ENCODE measurements at places on chromosomes 5 and 9.

GRCh38 chr5:6255956-6256355 lies 122.4 kb downstream of the MED10 start:
- no peak for DNase-seq

GRCh38 chr9:72263572-72263971 lies 101.4 kb downstream of the ZFAND5 start:
- DNase-seq = no peak

DNA sequence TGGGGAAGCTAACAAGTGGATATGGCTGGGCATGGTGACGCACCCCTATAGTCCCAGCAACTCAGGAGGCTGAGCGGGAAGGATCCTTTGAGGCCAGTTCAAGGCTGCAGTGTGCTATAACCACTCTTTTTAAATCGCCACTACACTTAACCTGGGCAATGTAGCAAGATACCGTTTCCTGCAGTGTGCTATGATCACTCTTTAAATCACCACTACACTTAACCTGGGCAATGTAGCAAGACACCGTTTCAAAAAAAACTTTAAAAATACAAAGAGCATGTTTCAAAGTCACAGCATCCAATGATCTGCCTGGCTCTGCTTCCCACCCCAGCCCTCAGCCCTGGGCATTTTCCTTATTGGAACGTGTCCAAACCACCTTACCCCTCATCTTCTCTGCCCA lies 14.5 kb downstream of the GRHPR start:
- DNase-seq = no peak

GRCh38 chr5:122201365-122201764 lies 72.0 kb downstream of the ZNF474 start:
- no peak for DNase-seq

DNA sequence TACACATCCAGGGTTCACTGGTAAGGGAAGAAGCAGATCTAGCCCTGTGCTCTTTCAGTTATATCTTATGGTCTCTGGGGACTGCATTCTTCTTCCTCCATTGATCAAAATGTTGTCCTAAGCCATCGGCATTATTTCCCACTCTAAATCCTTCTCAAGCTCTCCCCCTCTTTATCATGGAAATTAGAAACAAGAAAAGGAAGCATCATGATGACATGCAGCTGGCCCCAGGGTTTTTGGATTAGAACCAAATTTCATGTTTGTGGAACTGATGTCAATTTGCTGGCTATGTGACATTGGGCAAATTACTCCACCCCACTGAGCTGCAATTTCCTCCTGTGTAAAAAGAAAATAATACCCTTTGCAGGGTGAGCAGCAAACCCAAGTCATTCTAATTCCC lies 39.5 kb downstream of the MFAP3 start:
- DNase-seq = no peak

DNA sequence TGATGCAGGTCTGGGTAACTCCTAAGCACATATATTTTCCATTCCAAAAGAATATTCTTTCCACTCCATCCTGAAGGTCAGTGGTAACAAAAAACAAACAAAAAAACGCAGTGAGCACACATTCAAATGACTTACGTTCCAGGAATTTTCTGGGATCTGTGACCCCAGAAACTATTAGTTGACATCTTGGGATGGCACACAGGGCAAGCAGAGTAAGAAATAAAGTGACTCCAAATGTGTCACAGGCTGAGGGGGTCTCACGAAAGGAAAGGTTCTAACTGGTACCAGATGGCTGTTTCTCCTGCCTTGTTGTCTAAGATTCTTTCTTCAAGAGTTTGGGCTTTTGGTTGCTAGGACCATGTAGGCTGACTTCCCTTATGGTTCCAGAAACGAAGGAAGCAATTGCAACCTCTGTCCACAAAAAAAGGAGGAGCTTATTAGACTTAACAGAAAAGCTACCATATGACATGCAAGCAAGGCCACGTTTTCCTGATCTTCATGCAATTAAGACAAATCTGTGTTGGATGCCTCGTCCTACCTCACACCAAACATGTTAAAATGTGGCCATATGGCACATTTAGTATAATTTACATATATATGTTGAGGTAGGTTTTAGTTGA lies 32.7 kb downstream of the PTGS1 start:
- no peak for DNase-seq

DNA sequence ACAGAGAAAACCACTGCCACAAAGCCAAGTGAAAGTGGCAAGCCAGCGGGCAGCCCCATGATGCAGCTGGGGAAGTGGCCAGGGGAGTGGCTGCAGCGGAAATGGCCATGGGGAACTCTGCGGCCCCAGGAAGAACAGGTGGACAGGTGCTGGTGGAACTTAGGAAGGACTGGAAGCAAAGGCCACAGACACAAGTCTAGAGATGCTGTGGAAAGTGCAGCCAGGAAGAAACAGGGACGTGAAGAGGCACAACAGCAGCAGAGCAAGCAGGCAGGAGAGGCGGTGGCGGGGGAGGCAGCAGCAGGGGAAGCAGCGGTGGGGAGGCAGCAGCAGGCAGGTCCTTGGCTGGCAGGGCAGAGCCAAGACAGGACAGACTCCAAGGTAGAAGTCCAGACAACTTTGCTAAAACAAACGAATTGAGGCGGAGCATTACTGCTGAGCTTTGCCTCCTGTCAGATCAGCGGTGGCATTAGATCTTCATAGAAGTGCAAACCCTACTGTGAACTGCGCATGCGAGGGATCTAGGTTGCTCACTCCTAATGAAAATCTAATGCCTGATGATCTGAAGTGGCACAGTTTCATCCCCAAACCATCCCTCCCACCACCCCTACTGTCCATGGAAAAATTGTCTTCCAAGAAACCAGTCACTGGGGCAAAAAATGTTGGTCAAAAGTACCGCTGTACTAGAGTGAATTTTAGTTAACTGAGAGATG lies 11.8 kb downstream of the SURF6 start:
- no peak for DNase-seq

- no peak for DNase-seq
These were observed 33.0 kb upstream of the SNAPC3 start for GRCh38 chr9:15389631-15390030.

DNA sequence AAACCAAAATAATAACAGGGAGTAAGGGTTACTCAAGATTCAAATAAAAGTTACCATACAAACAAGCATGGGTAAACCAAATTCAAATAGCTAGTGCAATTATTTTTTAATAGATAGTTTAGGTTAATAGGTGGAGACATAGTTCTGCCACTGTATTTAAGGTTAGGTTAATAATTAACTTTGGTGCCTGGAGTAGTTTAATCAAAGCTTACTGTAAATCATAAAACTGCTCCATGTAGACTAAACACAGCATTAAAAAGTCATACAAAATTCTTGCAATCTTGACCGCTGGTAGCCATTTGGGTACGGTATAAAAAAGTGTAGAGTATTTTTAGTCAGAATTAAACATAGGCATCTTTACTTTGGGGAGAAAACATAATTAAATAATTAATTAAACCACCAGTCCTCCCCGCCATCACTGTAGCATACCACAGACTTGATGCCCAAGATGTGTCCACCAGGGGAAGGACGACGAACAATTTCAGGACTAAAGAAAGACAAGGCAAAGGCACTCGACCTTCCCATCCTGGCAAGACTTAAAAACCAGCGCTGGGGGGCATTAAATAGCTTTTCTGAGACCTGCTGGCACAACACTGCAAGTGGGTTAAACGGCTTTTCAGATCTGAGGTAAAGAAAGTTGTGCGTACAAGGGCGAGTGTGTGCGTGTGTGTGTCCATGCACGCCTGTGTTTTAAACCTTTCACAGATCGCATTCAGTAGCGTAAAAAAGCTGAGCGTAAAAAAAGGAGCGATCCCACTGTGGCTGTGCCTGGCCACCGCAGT lies 2.9 kb downstream of the SEMA6A start:
- DNase-seq = no peak

GRCh38 chr9:15346837-15347236 lies 39.8 kb upstream of the TTC39B start:
- DNase-seq = no peak

DNA sequence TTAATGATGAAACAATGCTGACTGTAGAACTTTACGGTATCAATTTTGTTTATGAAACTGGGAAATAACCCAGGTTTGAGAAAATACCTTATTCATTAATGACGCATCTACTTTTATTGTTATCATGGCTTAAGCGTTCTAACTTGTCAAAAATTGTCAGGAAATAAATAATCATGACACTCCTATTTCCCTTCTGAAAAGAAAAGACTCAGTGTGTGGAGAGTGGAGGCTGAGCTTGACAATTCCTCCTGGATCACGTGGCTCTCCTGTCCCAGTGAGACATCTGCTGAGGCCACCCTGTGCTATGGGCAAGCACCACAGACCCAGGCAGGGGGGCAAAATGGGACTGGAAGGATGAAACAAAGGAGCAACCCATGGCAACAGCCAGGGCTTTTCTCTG lies 466.4 kb downstream of the ZNF608 start:
- no peak for DNase-seq

- DNase-seq = peak; percentile 62
These were observed 27.8 kb upstream of the GRPEL2 start for GRCh38 chr5:149317281-149318048.

- DNase-seq = no peak
These were observed 6.1 kb upstream of the ERMP1 start for GRCh38 chr9:5838884-5839571.

DNA sequence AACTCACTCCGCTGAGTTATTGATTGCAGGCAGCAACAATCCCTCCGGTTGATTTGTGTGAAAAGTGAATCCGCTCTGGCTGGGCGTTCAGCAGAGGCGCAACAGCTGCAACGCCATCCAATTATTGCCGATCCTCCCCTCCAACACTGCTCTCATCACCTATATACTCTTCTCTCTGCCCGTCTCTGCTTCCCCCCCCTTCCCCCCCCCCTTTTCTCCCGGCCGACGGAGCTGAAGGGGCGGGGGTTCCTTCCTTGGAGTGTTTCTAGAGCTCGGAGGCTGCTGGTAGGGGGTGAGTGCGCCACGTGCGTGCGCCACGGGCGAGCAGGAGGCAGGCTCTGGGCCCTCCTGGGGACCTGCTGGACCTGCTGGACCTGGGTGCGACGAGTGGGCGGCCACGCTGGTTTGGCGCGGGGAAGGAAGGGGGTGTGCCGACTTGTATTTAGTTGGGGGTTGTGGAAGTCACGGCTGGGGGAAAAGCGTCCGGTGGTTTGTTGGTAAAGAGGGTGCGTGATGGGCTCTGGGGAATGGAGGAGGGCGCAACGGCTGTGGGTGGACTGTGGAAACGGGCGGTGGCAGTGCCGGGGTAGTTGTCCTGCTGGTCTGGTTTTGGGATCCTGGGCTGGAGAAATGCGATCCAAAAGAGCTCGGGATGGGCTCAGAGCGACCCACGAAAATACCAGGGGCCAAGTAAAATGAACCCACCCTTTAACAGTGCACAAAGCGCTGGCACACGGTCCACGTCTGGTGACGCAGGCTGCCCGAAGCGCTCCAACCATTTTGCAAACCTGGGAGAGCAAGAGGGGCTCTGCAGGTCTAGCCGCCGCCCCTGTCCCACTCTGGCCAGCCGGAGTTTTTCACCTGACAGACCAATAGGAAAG lies 6.4 kb upstream of the MEF2C start:
- DNase-seq = no peak

DNA sequence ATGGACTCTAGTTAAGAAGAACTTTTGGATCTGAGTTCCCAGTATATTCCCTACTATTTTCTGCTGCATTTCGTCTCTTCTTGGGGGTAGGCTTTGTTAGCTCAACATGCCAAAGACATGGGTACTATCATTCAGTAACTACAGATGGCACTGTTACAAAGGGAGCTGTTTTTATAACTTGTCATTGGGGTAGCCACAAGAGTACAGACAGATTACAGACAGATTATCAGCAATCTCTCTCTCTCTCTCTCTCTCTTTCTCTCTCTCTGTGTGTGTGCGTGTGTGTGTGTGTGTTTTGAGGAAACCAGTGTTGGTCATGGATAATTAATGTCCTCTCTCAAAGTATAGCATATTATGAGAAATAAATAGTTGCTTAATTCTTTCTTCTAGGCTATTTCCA lies 116.1 kb downstream of the WDR70 start:
- no peak for DNase-seq

DNA sequence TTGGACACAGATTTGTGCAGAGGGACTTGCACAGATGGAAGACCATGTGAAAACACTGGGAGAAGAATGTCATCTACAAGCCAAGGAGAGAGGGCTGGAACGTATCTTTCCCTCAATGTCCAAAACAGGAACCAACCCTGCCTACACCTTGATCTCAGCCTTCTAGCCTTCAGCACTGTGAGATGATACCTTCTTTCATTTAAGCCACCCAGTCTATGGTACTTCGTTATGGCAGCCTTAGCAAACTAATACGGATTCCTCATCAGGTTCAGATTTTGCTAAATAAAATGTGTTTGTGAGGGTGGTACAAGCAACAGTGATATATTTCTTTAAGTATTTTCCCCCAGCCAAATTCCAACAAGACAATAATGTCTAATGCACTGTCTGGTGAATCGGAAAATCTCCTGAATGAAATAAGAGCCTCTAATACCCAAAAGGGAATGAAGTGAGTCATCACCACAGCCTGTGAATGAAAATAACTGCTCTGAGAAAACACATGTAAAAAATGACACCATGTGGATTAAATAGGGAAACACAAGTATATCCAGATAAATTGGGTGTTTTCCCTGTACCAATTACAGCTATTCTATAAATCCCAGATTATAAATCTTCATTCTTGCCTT lies 182.8 kb upstream of the TARS1 start:
- DNase-seq = no peak

DNA sequence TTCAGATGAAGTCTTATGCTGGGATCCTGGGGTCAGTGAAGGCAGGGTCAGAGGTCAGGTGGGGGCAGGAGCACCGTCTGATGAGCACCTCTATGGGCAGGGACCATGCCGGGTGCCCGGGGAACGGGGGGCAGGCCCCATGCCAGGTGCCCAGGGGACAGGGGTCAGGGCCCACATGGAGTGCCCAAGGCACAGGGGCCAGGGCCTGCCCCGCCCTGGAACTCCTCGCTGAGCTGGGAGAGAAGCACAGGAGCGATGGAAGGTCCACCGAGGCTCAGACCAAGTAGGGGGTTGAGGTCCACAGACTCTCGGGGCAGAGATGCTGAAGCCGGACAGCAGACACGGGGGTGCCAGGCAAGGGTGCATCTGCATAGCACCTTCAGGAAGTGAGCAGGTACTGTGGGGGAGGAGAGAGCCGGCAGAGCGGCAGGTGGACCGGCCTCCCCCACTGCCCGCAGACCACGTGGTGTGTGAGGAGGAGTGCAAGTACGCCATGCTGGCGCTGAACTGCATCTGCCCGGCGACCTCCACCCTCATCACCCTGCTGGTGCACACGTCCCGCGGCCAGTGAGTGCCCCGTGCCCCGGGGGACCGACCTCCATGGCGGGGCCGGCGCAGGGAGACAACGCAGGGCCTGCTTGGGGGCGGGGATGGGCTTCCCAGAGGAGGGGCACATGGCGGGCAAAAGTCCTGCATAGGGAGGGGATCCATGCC lies 67.7 kb downstream of the KCNT1 start:
- no peak for DNase-seq

- no peak for DNase-seq
These were observed 402.3 kb upstream of the CHD1 start for GRCh38 chr5:99331061-99331460.

- no peak for DNase-seq
These were observed 70.2 kb downstream of the PKD2L2 start for GRCh38 chr5:137959488-137959887.

DNA sequence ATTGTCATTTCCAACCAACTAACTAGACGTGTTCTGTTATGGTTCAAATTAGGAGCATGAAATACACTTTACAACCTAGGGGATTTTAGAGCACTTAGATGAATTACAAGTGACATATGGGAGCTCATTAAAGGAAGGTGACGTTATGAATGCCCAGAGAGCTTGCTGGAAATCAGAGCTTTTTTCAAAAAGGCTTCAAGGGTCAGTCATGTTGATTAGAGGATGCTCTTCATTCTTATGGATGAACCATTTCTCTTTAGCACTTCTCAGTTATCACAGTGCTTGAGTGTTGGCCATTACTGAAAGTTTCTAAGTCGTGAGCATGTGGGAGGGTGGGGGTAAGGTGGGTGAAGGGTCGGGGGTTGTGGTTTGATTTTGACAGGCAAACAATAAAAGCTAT lies 1245.5 kb upstream of the DMAC1 start:
- no peak for DNase-seq

Measured in CD4-positive, alpha-beta T cell treated with Interleukin-12 subunit alpha and Interleukin-12 subunit beta, for 1 hour (primary cell).